ENCODE measurements at places on chromosomes 2 and 18.

DNA sequence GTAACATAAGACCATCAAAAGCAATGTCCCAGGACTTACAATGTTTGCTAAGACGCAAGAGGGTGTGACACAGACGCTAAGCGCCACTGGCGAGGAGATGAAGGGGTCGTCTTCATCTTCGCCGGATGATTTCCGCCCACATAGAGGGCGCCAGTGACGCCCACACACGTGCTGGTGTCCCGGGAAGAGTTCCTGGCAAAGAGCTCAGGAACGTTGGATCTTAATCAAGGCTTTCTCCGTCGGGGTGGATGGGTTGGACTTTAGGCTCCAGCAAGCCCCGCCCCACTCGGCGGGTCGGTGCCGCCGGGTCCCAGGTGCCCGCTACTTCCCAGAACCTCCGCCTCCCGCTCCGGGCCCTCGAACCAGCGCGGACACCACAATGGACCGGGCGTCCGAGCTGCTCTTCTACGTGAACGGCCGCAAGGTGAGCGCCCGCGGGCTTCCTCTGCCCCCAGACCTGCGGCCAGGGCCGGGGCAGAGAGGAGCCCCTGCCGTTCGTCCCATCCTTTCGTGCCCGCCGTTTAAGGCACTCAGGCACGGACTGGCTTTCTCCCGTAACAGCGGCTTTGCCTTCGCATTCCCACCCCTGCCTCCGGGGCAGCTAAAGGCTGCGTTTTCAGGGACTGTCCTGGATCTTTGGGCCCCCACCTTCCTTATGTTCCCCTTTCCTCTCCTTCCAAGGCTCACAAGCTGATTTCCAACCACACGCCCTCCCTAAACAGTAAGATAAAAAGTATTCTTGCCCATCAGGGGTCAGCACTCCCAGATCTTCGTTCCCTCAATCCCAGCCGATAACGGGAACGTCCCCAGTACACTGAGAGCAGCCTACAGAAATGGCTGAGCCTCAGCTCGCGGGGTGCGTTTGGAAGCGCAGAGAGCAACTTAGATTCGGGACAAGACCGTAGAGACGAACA lies at the start of gene AOX1:
Gene AOX1, plus strand, starts transcription at position 285 of the 914 bp plus-strand sequence. Its CDS starts 95 bp downstream, at position 380.
- no peak for DNase-seq

- no peak for DNase-seq
Observed at GRCh38 chr2:173934895-173935294, 30.3 kb downstream of the SP3 start.

GRCh38 chr2:186518945-186519344 lies 32.9 kb downstream of the ZC3H15 start:
- DNase-seq: no peak

GRCh38 chr18:433298-433697 lies 67.2 kb downstream of the COLEC12 start:
- DNase-seq: no peak

DNA sequence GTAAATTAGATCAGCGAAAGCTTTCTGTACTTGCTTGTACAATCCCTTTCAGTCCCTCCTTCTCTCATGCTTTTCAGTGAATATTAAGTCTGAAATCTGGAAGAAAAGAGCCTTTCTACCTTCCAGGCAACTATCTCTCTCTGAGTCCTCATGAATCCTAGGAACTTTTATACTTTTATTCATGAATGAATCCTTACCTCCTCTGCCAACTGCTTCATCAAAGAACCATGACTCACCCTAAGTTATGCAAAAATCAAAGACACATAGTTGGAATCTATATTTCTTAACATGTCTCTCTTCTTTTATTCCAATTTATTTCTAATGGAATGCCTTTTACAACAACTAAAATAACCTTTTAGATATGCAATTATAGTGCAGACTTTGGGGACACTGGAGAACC lies 394.2 kb downstream of the CLIP4 start:
- DNase-seq: no peak

DNA sequence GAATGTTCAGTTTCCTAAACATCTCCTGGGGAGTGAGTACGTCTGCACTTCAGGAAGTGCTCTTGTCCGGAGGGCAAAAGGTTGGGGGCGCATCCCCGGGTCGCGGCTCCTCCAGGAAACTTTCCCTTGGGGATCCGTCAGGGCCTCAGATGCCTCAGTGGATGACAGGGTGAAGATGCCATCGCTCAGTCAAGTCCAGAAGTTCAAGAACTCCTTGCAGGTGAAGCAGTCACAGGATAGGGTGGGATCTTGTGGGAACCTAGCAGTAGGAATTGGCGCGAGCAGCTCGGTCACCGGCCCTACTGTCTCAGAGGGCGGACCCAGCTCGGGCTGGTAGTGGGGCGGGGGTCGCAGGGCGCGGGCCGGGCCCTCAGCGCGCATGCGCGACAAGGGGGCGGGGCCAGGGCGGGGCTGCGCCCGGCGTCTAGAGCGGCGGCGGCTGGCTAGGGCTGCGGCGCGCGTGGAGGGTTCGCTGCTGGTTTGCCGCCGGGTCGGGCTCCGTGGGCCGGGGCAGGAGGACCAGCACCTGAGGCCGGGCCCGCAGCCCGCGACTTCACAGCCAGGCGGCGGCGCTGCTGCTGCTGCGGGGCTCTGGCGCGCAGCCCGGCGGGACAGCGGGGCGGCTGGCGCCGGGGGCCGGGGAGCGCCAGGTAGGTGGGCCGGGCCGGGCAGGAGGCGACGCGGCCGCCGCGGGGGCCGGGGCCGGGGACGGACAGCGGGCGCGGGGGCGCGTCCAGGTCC lies at the start of gene INPP4A:
Gene INPP4A, plus strand, starts transcription at position 423 of the 741 bp plus-strand sequence. CDS start 75,191 bp downstream, outside the sequence.
- peak; percentile 73 for DNase-seq

DNA sequence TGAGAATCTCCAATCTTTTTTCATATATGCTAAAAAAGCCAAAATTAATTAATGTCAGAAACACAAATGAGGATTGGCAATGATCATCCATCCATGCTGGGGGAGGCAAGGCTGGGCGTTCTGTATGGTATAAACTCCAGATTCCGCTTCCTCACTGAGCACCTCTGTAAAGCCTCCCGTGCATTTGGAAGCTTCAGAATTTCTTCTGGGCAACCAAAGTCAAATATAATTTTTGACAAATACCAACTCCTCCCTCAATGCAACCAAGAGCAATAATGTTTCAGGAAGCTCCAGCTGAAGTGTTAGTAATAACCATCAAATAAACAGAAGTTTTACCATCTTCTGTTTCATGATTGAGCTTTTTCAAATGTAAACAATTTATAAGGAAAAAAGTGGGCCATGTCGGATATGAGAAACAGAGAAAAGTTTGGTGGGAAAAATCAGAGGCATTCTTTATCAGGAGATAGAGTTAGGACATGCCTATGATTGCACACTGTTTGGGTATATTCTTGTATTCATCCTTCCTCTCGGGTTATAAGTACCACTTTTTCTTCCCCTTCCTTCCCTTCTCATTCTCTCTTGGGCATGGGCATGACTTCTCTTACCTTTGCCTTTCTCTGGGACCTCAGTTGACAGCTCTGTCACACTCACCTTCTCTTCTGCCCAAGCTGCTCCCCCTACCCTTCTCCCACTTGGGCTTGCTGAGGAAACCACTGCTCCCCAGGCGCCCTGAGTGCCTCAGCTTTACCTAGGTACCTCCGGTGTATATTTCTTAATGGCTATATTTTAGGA lies 149.5 kb upstream of the ZEB2 start:
- DNase-seq: no peak

DNA sequence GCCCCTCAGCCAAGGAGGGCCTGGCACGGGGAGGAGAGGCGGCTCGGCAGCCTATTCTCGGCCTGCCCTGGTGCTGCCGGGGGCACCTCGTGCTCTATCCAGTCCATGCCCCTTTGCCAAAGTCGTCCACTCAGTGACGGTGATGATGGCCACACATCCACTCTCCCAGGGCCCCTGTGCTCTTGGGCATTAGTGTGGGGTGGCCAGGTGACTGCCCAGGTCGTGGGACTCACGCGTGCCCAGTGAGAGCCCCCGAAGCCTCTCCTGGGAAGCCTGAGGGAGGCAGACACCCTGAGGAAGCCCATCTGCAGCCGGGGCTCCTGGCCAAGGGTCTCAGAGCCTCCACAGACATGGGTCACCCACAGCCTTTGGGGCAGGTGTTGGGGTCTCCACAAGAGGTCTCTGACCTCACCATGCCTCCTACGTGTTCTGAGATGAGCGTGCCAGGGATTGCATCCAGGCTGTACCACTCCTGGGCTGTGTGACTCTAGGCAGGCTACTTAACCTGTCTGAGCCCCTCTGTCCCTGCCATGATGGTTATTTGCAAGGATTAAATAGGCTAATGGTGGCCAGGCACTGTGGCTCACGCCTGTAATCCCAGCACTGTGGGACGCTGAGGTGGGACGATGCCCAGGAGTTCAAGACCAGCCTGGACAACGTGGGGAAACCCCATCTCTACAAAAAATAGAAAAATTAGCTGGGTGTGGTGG lies 12.9 kb downstream of the RAMP1 start:
- no peak for DNase-seq

DNA sequence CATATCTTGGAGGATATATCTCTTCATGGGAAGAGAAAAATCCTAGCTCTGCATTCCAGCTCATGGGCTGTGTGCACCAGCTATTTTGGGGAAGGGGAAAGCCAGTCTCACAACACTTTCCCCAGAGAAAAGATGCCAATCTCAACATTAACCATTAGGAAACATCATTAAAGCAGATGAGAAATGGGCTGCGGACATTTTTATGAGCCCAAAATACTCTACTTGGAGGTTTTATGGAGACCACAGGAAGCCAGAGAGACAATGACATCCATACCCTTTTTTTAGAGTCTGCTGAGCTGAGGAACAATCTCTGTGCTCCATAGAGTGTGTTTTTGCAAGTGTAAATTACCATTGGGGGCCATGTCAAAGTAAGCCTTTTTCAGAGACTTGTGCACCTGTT lies 213.7 kb downstream of the TRIB2 start:
- no peak for DNase-seq

DNA sequence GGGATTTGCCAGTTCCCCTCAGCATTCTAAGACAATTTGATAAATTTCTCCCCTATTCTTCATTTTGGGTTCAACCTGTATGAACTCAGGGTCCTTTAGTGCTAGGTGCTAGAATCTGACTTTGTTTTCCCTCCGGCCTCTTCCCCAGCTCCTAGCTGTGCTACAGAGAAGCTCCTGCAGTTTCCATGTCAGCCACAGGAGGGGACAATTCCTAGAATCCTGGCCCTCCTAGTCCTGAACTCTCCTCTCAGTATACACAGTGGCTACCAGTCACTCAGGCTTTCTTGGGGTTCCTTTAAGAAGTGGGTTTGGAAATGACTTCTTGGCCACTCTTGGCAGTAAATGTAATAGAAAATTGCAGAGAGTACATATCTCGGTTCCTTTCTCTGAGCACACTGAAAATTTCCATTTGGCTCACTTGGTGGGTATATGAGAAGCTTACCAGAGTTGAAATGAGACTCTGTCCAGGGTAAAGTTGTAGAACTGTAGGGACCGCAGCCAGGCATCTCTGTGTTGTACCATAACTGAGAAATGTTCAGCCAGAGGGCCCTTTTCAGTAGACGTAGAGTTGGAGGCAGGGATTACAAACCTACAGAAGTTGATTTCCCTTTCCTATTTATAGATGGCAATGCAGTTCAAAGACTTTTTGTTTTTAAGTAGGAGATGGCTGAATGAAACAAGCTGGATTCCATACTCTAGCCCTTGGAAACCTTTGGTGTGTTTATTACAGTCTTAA lies 5.0 kb upstream of the CHST10 start:
- peak; percentile 11 for DNase-seq

DNA sequence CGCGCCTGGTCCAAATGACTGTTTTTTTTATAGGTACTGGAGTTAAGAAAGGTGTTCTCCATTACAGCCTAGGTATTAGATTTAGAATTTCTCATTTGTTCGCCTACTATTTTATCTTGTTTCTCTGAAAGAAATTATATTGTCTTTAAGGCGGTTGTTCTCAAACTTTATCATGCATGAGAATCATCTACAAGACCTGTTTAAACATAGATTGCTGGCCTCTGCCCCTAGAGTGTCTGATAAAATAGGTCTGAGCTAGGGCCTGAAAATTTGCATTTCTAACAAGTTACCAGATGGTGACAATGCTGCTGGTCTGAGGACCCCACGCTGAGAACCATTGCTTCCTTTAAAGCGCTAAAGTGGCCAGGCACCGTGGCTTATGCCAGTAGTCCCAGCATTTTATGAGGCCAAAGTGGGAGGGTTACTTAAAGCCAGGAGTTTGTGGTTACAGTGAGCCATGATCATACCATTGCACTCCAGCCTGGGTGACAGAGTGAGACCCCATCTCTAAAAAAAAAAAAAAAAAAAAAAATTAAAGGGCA lies 34.0 kb upstream of the RNF138 start:
- DNase-seq: no peak

DNA sequence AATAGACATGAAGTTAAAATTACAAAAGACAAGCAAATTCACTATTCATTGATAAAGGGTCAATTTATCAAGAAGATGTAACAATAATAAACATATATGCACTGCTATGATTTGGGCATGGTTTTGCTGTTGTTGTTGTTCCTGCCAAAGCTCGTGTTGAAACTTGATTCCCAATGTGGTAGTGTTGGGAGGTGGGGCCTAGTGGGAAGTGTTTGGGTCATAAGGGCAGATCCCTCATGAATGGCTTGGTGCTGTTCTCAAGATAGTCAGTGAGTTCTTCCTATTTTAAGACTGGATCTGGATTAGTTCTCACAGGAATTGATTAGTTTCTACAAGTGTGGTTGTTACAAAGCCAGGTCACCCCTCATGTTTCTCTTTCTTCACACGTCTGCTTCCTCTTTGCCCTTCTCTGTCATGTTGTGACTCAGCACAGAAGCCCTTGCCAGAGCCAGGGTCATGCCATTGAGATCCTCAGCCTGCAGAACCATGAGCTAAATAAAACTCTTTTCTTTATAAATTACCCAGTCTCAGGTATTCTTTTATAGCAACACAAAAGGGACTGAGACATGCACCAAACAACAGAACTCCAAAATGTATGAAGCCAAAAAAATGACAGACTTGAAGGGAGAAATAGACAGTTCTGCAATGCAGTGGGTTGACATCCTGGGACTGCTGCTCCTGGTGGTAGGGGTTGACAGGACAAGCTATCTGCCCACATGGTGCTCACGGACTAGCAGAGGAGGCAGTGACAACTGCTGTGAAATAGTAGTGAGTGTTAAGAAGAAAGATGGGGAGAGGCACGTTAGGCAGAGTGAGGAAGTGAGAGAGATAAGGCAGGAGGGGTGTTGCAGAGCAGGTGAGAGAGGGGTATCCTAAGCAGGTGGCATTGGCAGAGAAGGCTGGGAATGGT lies 18.6 kb upstream of the SKA1 start:
- DNase-seq: no peak

- no peak for DNase-seq
Observed at GRCh38 chr2:73279852-73280251, 4.4 kb downstream of the FBXO41 start.

DNA sequence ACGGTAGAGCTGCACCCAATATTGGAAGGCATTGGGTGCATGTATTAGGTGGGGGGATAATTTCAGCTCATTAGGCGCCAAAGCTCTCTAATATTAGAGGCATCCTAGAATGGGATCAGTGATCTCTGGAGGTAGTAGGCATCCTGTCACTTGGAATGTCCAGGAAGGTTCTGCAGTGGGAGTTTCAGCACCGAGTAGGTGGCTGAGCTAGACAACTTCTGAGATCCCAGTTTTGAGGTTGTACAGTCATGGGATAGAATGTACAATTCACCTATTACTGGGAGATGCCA lies 210.9 kb downstream of the MYCN start:
- DNase-seq: no peak

- DNase-seq: no peak
Observed at GRCh38 chr2:25566694-25567093, 106.7 kb downstream of the DTNB start.

- no peak for DNase-seq
Observed at GRCh38 chr2:159091381-159091780, 122.9 kb downstream of the TANC1 start.
